ENCODE measurements at places on chromosomes 1 and 21.

DNA sequence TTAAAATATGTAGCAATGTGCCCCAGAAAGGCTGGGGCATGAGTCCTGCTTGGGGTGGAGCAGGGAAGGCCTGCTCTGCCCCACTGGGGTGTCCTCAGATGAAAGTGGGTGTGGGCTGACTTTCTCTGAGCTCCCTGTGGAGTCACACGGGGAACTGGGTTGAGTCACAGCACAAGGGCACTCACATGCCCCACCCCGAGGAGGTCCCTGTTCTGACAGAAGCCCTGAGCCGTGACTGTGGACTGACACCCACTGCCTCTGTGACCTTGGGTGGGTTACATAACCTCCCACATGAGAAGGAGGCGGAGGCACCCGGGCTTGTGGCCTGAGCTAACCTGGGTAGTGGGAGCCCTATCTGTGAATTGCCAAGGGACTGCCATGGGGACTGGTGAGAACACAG, 52.5 kb upstream of the TINAGL1 start:
- DNase-seq = no peak

DNA sequence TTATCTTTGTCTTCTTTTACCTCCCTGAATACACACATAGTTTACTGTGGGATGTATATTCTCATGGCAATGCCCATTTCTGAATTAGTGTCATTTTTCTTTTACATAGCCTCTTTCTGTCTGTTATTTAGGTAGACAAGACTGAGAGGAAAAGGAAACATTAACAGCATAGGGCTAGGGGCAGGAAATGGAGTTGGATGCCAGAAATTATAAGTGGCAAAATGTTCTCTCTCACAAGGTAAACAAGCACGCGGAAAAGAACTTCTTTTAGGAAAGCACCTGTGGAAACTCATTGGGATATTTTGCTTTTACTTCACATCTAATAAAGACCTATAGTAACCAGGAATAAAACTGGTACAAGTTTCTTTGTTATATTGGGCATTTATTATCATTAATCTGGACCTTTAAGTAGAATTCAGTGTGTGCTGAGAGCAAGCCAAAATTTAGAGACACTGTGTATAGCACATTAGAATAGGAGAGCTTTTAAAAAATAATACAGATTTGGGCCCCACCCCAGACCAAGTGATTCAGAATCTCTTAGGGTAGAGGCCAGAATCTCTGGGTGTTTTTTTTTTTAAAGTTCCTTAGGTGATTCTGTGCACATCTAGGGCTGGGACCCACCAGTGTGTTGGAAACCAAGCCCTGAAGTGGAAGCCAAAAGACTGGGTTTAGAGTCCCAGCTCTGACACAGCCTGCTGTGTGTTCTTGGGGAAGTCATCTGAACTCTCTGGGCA, 32.7 kb downstream of the S100A10 start:
- no peak for DNase-seq

DNA sequence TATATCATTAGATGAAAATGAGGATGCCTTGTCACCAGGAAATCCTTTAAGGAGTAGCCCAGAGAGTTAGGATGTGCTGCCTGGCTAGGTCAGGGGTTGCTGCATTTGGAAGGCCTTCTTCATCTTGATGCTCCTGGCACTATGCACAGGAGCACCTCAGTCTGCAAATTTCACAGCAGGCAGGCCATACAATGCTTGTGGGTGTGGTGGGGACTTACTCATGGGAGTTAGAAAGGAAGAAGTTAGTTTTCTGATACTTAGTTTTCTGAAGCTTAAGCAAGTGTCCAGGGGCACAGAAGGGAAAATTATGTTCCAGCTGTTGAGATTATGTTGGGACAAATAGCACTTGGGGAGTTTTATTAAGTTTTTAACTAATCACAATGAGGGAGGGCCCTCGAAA, 11.4 kb downstream of the HLX start:
- DNase-seq = no peak

- no peak for DNase-seq
Measured at GRCh38 chr1:170568197-170568596, 36.2 kb downstream of the GORAB start.

GRCh38 chr1:84133479-84133878, 10.6 kb upstream of the PRKACB start:
- DNase-seq = no peak
